ENCODE measurements at places on chromosomes 4 and X. TPM values are rescaled to one million over a fixed set of nuclear protein-coding genes. Genes with fewer than 3 reads are reported as not detected.
A peak's percentile ranks its signal among the peaks of the same experiment; 100 is the strongest.

- DNase-seq = no peak
These were observed 1282.3 kb upstream of the TENM3 start for GRCh38 chr4:180960743-180961401.

DNA sequence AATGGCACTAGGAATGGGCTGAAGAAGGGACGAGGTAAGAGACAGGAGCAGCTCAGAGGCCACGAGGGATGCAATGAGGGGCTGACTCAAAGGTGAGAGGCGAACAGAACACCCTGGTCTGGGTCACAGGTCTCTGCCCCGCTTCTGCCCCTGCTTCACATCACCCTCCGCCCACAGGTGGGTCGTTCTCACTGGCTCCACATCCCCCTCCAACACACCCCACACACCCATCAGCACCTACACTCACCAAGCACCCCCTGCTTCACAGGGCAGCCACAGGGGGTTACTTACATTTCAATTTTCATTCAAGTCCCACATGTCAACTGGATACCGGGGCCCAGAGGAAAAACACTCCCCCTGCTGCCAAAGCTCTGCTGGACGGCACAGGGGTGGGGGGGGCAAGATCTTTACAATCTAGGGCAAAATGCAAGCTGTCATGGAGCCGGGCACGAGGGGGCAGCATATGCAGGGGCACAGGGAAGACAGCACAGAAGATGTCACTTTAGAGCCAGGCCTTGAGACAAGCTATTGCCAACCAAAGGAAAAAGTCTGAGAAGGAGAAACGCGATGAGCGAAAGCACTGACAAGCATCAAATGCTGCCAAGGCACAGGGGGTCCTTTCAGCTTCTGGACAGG, 94.0 kb downstream of the AFAP1 start:
- no peak for DNase-seq

DNA sequence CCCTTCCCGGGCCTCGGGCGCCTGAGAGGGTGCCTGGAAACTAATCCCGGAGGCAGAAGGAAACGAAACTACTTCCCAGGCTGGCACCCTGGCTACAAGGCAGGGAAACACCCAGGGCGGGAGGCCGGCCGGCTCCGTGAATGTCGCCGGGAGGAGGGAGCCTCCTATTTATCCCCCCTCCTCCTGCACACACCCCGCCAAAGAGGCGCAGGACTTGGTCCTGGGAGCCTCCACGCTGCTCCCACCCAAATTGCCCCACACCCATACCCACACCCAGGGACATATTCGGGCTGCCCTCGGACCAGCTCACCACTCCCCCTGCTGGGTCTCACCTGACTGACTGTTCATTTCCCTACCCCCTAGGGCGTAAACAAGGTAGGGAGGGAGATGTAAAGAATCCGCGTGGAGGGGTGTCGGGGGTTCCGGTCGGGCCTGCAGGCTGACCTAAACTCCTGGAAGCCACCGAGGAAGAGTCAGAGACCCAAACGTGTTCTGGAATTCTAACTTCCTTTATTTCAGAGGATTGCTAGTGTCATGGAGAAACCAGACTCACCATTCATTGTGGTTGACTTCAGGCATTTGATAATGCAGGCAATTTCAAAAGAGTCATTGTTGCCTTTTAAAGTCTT, at the start of gene BTC:
Gene BTC, minus strand, starts transcription at position 142 of the 629 bp plus-strand sequence. CDS start 198 bp downstream, outside the sequence.
- DNase-seq = peak; percentile 18

GRCh38 chr4:72341432-72341820, 227.6 kb downstream of the ADAMTS3 start:
- no peak for DNase-seq

GRCh38 chrX:48522291-48522690, 683 bp downstream of the EBP start:
- no peak for DNase-seq

GRCh38 chr4:25012655-25013054, 18.1 kb downstream of the LGI2 start:
- no peak for DNase-seq

DNA sequence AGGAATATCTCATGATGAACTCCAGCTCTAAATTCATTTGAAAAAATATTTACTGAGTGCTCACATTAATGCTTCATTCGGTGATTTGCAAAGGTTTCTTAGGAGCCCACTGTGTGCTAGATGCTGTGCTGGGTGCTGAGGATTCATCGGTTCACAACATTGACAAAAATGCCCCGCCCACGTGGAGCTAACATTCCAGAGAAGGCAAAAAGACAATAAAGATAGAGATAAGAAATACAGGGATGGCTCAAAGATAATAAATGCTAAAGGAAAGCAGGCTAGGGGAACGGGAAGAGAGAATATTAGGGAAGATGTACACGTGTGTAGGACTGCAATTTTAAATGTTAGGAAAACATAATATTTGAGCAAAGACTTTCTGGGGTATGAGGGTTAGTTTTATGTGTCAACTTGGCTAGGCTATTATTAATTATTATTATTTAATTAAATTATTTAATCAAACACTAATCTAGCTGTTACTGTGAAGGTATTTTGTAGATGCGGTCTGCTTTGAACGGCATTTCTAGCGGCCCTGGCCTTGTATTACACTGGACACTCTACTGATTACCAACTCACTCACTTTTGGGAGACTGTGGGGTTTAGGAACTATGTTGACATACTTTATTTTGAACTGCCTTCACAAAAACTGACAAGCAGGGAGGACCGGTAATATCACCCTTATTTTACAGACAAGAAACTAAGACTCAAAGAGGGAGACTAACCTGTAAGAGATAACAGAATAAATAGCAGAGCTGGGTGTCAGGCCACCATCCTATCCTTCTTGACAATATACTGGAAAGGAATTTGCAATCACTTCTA, 61.9 kb upstream of the IRF2 start:
- DNase-seq = no peak

Gene JAKMIP1
- not detected for total RNA-seq

Gene GRK4
- 6.5 TPM for total RNA-seq

Gene GYPE
- total RNA-seq = 0.25 TPM

Gene TCEAL5
- total RNA-seq = not detected

Measured in heart left ventricle (tissue), 16 donors.